Activated CD4-positive, alpha-beta T cell treated with anti-CD3 and anti-CD28 coated beads, Interleukin-10, Interleukin-2, amounts not matched to agents 100 ng/mL and 50 ng/mL, durations not matched to agents 16 hours and 8 hours (primary cell): ENCODE measurements at places on chromosomes 5 and 9.

DNA sequence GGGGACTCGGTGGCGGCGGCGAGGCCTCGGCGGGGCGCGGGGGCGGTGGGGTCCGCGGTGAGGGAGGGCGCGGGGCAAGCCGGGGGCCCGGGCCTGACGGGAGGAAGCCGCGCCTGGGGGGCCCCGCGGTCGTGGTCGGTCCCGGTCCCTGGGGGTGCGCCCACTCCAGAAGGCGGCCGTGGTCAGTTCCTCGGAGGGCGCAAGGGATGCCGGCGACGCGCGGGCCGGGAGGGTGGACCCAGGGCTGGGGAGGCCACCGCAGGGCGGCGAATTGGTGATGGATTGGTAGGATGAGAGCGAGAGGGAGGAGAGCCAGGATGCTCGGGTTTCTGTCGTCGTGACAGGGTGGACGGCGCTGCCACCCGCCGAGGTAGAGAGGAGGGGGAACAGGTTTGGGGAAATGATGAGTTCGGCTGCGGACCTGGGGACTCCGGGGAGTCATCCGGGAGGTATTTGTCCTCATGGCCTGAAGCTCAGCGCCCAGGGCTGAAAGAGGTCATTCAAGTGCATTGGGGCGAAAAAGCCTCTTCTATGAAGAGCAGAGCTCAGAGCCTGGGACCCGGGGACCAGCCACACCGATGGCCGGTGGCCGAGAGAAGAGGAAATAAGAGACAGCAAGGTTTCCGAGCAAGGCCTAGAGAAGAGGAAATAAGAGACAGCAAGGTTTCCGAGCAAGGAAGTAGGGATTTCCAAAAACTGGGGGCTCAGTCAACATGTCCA lies 557 bp downstream of the GNG10 start:
- DNase-seq: peak; percentile 41

- peak; percentile 29 for DNase-seq
Observed at GRCh38 chr5:60668686-60669304, 31.2 kb downstream of the DEPDC1B start.

- DNase-seq: no peak
Observed at GRCh38 chr5:124876566-124876965, 130.1 kb upstream of the ZNF608 start.

DNA sequence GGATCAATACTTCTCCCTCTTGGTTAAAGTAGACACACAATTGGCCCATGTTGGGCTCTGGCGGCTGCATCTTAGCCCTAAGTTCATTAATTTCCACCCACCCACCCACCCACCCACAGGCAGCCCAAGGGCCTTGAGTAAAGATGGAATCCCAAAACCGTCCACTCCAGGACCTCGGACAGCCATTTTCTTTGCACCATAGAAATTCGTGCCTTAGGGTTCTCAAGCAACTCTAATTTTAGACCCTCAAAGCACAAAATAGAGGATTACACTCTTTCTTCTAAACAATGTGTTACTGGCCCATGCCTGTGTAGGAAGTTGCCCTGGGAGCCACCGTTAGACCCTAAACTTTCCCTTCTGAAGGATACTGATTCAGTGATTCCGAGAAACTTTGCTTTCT lies 568.5 kb downstream of the IRX1 start:
- DNase-seq: no peak

GRCh38 chr9:9791611-9792010 lies 821.2 kb downstream of the PTPRD start:
- no peak for DNase-seq

- DNase-seq: no peak
Observed at GRCh38 chr5:172870291-172870714, 36.3 kb downstream of the ERGIC1 start.

GRCh38 chr9:693201-694091 lies 148.1 kb upstream of the DMRT1 start:
- no peak for DNase-seq

GRCh38 chr9:69145144-69145715 lies 28.8 kb upstream of the TJP2 start:
- DNase-seq: no peak

DNA sequence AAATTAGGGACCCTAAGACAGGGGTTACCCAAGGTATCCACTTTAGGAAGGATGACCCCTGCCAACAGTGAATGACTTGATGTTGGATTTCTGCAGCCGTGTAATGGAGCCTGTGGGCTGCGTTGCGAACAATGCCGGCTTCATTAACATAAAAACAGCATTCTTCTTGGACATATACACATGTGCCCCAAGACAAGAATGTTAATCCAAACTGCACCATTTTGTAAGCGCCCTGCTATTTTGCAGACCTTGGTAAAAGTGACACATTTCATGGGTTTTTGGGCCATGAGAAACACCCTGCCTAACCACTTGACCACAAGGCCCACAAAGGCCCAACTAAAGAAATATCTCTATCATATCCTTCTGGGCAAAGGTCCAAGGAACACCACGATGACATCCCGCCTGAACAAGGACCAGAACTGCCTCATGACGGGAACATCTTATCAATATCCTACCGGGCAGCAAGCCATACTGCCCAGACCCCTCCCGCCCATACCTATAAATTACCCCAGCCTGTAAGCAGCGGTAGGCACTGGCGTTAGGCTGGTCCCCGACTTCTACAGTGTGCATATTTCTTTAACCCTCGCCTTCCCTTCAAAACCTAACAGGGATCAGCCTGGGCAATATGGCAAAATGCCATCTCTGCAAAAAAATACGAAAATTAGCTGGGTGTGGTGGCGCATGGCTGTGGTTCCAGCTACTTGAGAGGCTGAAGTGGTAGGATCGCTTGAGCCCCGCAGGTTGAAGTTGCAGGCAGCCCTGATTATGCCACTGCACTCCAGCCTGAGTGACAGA lies 9.7 kb upstream of the PDCD1LG2 start:
- DNase-seq: no peak

DNA sequence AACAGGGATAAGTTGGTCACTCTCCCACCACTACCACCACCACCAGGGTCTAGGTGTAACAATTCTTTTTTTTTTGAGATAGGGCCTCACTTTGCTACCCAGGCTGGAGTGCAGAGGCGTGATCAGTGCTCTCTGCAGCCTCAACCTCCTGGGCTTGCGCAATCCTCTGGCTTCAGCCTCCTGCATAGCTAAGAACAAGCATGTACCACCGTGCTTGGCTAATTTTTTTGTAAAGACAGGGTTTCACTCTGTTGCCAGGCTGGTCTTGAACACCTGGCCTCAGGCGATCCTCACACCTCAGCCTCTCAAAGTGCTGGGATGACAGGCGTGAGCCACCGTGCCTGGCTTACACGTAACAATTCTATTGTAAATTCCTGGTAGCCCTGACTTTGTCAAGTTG lies 27.5 kb downstream of the CORO2A start:
- DNase-seq: no peak
